ENCODE measurements at places on chromosomes 13 and 19.
A peak's percentile ranks its signal among the peaks of the same experiment; 100 is the strongest.

DNA sequence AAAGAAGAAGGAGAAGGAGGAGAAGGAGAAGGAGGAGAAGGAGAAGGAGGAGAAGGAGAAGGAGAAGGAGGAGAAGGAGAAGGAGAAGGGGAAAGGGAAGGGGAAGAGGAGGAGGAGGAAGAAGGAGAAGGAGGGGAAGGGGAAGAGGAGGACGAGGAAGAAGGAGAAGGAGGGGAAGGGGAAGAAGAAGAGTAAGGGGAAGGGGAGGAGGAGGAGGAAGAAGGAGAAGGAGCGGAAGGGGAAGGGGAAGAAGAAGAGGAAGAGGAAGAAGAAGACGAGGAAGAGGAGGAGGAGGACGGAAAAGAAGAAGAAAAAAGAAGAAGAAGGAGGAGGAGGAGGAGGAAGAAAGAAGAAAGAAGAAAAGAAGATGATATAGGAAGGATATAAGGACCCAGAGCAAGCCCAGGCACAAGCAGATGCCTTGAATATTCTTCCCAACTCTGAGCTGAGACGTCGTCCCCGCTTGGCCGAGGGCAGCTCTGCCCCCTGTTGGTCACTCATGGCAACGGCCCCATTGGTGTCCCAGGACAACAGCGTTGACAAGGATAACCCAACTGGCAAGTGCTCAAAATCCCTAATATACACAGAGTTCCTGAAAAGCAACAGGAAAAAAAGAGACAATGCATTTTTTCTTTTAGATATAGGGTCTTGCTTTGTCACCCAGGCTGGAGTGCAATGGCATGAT, 30.6 kb upstream of the IGSF23 start:
- DNase-seq: peak; percentile 73

GRCh38 chr13:39982745-39983144, 327.3 kb downstream of the COG6 start:
- DNase-seq: no peak

DNA sequence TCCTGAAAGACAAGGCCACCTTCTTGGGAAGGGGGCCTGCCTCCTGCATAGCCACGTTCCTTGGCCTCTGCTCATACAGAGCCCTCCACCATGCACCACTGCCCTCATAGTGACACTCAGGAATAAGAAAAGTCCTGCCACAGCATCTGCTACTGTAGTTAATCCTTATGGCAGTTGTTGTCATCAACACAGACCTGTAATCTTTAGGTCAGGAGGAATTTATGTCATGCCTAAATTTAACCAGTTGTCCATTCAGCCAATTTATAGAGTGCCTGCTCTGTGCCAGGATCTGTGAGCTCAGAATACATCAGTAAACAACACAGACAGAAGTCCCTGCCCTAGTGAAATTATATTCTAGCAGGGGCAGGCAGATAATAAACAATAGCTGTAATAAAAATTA, 44.4 kb downstream of the FAM124A start:
- no peak for DNase-seq

GRCh38 chr19:40560092-40560507, 16.6 kb upstream of the SHKBP1 start:
- DNase-seq: no peak

GRCh38 chr13:85709072-85709471, 90.1 kb downstream of the SLITRK6 start:
- DNase-seq: no peak

DNA sequence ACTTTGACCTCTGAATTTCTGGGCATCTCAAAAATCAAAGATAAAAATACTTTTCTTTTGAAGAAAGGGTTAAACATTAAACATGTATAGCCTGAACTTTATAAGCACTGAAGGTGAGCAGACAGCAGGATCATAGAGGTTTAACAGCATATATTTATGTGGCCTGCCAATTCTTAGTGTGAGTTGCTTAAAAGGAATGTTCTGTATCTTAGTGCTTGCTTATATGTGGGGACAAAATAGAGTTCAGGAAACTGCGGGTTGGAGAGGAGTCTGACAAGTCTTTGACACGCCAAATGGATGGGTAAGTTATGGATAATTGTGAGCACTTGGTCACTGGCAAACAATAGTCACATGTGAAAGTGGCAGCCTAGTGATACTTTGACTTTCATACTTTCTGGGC, 1419.4 kb upstream of the SPRY2 start:
- DNase-seq: no peak

Measured in ELF-1 (cell line).